Trophoblast cell (in vitro differentiated cells and primary cell): ENCODE measurements at places on chromosomes 2 and 18.

DNA sequence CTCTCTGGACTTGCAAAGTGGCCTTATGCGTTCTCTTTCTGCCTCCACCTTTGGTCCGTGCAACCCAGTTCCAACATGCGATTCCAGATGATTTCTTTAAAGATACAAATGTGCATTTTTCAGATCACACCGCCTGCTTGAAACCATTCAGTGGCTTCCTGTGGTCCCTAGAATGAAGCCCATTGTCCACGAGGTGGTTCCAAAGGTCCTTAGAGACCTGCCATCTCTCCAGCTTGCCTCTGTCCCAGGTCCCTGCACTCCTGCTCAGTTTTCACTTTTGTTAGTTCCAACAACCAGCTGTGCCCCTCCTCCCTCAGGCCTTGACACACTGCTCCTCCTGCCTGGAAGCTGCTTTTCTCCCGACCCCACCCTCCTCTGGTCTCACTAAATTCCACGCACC, 3.6 kb upstream of the INO80C start:
- DNase-seq, result no peak

- DNase-seq, result no peak
Measured at GRCh38 chr18:52813635-52814416, 473.8 kb downstream of the DCC start.

- no peak for DNase-seq
Measured at GRCh38 chr2:70902067-70902442, 33.6 kb upstream of the ATP6V1B1 start.

DNA sequence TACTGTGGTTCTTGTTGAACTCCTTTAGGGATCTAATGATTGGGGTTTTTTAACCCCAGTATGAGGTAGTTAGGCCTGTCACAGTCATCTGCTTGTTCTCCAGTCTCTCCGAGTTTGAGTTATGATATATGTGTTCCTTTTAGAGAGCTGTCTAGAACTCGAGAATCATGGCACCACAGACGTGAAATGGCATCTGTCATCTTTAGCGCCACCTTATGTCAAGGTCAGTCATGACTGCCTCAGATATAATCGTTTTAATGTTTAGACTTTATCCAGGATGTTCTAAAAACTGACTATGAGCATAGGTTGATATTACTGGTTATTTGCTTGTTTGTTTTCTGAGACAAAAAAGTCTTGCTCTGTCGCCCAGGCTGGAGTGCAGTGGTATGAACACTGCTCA, 112.2 kb downstream of the CEP192 start:
- DNase-seq, result peak; percentile 51

GRCh38 chr2:166405569-166405926, 29.8 kb upstream of the SCN9A start:
- no peak for DNase-seq

GRCh38 chr18:23135550-23136325, 453 bp downstream of the CABLES1 start:
- peak; percentile 57 for DNase-seq

DNA sequence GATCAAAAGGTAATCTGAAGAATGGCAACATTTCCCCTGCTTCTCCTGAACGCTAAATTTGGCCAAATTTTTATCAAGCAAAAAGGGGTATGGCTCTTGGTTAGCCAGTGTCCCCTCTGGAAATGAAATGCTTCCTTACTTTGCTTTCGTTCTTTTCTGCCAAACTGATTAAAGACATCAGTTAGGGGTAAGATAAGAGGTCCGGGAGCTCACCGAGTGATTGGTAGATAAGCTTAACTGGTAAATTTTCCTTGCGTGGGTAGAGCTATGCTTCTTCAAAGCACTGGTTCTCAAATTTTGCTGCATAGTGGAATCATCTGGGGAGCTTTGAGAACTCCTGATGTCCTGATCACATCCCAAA, 62.7 kb upstream of the MAPRE2 start:
- no peak for DNase-seq
